ENCODE measurements at places on chromosomes 1 and 21.

- no peak for DNase-seq
These were observed 21.1 kb upstream of the ADGRB2 start for GRCh38 chr1:31785020-31785946.

DNA sequence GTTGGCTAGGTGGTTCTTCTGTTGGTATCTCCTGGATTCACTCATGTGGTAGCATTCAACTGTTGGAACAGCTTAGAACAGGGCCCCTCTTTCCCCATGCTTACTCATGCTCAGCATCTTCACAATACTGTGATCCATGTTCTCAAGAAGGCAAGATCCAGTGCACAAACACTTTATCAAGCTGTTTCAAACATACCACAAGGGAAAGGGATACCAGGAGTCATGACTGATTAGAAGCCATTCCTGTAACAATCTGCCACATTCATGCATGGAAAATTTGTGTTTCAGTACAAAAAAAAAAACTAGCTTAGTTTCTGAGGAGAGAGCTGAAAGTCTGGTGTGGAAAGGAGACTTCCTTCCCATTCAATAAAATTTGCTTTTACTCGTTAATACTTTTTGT lies 169.8 kb upstream of the CACYBP start:
- no peak for DNase-seq

DNA sequence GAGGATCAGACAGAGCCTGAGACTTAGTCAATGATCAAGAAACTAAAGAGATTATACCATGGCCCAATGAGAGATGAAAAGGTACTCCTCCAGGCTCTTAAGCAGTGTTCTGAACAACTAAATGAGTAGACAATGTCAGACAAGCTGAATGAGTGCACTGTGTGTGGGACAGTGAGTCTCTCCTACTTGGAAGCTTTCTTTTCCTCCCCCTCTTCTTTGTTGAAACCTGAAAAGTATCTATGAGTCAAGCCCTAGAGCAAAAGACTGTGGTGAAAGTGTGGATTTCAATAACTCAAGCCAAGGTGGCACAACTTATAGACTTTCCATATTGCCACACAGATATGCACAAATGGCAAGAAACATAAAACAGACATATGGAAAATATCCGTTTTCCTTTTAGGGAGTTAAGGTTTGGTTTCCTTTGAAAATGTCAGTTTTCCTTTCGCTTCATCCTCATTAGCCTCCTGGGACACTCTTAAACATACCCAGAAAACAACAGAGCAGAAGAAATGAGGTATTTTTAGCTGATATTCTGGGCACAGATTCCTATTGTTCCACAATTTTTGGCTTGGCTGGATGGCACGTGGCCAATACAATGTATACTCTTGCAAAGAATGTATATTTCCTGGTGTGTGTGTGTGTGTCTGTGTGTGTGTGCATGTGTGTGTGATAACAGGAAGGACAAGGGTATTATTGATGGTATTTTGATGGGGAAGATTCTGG lies 96.6 kb downstream of the LMX1A start:
- DNase-seq: no peak

DNA sequence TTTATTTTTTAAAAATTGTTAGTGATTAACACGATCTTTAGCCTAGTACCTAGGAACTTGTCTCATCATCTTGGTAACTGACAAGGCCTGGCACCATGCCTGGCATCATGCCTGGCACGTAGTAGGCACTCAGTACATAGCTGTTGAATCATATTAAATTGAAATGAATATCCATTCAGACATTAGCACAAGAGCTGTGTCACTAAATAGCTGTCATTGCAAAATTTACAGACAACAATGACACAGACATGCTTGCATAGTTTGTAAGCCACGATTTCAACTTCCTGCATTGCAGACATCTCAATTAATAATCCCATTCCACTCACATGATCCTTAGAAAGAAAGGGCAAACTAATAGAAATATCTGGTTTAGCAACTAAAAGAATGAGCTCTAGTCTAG lies 15.4 kb upstream of the PHACTR4 start:
- no peak for DNase-seq

- DNase-seq: no peak
These were observed 482 bp downstream of the SLC2A5 start for GRCh38 chr1:9068981-9069325.

DNA sequence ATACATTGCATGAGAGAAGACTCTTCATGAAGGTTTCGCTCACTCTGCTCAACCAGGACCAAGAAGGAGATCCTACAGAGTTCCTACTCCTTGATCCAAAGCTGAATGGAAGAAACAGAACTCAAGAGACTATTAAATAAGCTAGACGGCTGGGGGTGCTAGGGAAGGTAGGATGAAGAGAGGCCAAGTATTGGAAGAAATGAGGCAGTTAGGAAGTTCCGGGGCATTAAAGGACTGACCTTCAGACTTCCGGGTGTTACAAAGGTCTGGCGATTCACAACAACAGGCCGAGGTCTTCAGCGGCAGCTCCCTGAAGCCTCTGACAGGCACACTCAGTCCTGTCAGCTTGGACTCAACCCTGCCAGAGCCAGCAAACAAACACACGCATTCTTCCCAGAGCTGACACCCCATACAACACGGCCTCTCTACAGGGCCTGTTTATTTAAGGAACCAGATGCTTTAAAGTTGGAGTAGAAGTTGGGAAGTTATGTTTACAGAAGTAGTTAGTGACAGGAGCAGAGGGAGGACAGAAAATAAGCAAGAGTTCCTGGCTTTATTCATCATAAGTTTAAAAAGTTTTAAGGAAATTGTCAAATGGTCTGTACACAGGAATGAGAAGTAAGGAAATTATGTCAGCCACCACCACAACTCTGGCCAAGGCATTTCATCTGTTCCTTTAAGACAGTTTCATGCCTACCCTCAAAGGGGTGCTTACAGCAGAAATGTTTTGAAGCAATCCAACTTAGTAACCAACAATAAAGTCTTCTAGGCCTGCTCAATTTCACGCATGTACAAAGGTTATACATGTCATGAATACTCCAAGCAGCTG lies 4.7 kb downstream of the SORT1 start:
- no peak for DNase-seq

- no peak for DNase-seq
These were observed 117.2 kb downstream of the HHAT start for GRCh38 chr1:210445931-210446330.

DNA sequence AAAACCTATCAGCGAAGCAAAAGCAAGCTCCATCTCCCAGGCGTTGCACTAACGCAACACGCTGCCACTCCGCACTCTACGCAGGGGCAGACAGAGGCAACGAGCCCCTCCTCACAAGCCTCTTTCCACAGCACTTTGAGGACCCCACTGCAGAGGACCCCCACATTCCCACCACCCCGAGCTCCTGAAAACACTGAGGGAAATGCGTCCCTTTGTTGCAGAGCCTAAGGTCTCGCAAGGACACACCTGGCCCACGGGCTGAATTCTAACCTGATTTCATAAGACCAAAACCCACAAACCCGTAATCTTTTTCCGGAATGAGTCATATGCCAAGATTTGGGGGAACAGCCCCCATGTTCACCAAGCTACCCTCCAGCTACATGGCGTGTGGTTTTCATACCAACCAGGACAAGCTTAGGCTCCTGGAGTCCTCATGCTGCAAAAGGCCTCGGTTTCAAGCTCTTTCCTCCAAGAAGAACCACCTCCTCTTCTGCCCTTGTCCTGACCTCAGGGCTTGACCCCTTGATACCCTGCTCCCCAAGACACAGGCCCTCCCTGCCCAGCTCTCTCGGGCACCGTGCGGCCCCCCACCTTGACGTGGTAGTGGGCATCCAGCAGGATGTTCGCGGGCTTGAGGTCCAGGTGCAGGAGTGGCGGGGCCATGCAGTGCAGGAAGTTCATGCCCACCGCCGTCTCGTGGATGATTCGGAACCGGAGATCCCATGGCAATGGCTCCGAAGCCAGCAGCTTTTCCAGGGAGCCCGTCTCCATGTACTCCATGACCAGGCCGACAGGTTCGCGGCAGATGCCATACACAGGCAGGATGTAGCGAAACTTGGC lies 10.7 kb downstream of the RIPK4 start:
- DNase-seq: no peak

GRCh38 chr1:212500983-212501382 lies 68.3 kb downstream of the NENF start:
- no peak for DNase-seq

GRCh38 chr1:14666962-14667650 lies 68.6 kb downstream of the KAZN start:
- DNase-seq: no peak

- no peak for DNase-seq
These were observed 50.3 kb downstream of the CASQ2 start for GRCh38 chr1:115718011-115718754.

GRCh38 chr1:48681476-48682305 lies 95.0 kb downstream of the BEND5 start:
- no peak for DNase-seq

DNA sequence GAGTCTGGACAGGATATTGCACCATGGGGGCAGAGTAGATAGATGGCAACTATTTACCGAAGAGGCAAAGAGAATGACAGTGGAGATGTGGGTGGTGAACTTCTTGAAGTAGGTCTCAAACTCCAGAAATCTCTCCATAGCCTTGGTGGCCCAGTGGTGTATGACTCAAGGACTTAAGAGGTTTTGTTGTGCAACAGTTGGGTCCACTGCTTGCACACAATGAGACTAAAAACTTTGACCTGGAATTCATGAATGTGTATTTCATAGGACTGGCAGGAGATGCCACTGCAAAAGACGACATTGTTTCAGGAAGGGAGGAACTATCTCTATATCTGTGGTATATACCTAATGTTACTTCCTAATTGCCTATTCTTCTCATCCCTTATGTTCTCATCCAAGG lies 75.9 kb downstream of the ZSCAN20 start:
- DNase-seq: no peak

DNA sequence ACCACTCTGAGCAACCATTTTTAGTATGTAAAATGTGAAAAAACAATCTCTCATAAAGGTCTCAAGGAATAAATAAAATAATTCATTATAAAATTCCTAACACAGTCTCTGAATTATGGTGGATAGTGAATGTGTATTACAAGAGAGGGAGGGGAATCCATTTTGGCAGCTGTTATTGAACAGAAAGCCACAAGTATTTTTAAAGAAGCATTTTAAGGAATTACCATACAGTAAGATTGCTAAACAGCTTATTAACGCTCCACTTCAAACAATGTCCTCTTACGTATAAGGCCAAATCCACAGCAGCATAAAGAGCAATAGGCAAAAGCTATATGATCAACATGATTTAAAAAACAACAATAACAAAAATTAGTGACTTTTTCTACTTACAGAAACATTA lies 18.4 kb downstream of the PIGK start:
- no peak for DNase-seq

- DNase-seq: no peak
These were observed 14.7 kb upstream of the SSX2IP start for GRCh38 chr1:84704872-84705417.

DNA sequence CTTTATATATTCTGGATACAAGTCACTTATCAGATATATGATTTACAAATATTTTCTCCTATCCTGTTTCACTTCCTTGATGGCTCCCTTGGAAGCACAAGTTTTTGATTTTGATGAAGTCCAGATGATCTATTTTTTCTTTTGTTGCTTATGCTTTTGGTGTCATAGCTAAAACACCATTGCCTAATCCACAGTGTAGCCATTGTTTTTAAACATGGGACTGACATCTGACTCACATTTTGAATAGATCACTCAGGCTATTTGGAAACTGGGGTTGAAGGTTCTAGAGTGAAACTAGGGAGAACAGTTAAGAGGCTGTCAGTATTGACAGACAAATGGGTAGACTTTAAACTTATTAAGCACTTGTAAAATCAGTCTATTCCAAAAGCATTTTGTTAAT lies 16.6 kb downstream of the AK4 start:
- no peak for DNase-seq

- no peak for DNase-seq
These were observed 111.7 kb downstream of the NMNAT2 start for GRCh38 chr1:183306317-183307042.

- no peak for DNase-seq
These were observed 71.2 kb upstream of the ZC3H12A start for GRCh38 chr1:37403166-37403565.

GRCh38 chr1:55931081-55931940 lies 648.1 kb downstream of the PLPP3 start:
- no peak for DNase-seq

- DNase-seq: no peak
These were observed 115.9 kb downstream of the OMA1 start for GRCh38 chr1:58430421-58431275.

DNA sequence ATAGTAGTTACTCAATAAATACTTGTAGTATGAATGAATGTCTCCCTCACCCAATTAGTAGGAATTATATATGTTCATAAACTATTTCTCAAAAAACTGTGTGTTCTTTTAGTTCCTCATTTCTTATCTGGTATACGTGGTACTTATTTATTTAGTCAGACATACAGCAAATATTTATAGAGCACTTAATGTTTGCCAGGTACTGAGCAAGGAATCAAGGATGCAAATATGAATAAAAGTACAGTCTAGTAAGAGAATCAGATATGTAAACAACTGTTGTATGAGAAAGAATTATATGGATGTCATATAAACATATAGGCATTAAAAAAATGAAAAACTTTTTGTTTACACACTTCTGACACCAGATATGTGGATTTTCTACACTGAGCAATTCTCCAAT lies 58.5 kb downstream of the ATF6 start:
- DNase-seq: no peak

- no peak for DNase-seq
These were observed 77.1 kb upstream of the SCCPDH start for GRCh38 chr1:246647113-246647512.

GRCh38 chr1:21875621-21876063 lies 61.5 kb downstream of the HSPG2 start:
- no peak for DNase-seq

DNA sequence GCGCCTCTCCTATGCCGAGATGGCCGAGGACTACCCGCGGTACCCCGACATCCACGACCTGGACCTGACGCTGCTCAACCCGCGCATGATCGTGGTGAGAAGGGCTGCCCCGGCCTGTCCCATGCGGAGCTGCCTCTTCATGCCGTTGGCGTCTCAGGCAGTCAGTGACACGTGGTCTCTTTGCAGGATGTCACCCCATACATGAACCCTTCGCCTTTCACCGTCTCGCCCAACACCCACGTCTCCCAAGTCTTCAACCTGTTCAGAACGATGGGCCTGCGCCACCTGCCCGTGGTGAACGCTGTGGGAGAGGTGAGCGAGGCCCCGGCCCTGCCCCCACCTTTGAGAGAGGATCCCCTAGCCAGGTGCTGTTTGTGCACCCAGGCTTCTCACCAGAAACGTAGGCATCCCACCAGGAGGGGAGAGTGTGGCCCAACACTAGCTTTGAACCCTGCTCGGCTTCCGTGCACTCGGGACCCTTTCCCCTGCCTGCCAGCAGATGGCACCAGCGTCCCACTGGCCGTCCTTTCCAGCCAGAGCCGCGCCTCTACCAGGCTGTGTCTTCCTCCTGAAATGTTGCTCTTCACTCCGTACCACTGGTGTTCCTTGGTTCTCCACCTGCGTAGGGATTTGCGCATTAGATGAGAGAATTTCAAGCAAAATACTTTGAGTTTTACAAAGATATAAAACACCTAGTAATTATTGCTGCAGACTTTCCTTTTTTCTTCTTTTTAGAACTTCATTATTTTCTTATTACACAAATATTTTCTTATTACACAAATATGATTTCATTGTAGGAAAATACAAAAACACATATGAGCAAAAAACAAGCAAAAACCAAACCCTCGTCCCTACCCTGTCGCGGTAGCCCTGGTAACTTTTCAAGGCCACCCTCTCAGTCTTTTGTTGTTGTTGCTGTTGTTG lies 9.0 kb downstream of the NPPA start:
- DNase-seq: peak; percentile 97

Measured in GM12891 (cell line).